ENCODE measurements at places on chromosomes 12 and 14.

DNA sequence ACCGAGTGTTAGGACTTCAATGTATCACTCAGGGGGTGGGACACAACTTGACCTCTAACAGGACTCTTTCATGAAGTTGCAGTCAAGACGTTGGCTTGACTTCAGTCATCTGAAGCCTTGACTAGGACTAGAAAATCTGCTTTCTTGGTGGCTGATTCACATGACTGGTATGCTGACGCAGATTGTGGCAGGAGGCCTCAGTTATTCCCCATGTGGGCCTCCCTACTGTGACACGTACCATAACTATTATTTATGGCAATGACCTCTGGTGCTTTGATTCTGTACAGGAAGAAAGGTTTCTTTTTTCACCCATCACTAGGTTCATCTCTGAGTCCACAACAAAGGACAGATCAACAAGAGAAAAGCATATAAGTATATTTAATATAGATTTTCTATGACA lies 270.4 kb downstream of the NEDD1 start:
- DNase-seq: no peak

- no peak for DNase-seq
These were observed 124.4 kb upstream of the PRMT8 start for GRCh38 chr12:3366451-3367110.

- DNase-seq: no peak
These were observed 96.9 kb upstream of the TMPO start for GRCh38 chr12:98418357-98419075.

DNA sequence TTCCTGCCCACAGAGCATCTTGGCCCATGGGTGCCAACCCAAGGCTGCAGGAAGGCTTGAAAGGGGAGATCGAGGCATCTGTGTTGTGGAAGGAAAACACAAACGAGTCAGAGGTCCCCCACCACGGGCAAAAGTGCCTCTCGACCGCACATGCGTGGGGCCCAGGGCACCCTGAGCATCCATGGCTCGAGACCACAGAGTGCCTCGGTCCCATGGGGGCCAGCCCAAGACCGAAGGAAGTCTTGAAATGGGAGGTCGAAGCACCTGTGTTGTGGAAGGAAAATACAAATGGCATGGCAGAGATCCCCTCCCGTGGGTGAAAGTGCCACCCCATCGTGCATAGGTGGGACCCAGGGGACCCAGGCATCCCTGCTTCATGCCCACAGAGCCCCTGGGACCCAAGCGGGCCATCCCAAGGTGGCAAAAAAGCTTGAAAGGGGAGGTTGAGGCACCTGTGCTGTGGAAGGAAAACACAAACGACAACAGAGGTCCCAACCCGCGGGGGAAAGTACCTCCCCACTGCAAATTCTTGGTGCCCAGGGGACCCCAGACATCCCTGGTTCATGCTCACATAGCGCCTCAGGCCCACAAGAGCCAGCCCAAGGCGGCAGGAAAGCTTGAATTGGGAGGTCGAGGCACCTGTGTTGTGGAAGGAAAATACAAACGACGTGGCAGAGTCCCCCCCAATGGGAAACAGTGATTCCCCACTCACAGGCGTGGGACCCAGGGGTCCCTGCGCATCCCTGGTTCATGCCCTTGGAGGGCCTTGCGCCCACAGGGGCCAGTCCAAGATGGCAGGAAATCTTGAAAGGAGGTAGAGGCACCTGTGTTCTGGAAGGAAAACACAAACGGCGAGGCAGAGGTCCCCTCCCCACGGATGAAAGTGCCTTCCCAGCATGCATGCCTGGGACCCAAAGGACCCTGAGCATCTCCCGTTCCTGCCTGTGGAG lies 373.0 kb downstream of the ALG10 start:
- DNase-seq: no peak

DNA sequence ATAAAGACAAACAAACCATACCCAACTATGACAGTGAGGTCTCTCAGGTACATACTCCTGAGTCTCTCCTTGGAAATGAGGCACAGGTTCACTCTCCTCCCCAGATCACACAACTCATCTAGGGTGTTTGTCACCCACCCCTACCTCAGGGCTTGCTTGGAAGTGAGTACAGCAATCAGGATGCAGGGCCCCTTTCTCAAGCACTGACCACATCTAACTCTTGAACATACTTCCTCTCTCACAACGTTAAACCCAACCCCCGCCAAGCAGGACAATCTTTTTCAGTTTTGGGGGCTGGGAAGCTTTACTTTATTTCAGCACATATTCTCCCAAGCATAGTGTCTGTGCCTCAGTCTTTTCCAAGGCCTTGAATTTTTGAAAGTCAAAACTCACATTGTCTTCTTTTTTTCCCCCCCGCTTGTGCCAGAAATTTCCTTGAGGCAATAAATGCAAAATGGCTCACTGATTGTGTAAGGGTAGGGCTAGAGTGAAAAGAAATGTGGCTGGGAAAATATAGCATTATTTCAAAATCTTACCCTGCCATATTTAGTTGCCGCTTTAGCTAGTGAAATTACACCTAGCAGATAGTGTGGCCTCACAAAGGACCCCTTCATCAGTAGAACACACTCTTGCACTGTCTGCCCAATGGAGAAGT lies 2.4 kb upstream of the GPR65 start:
- DNase-seq: no peak

DNA sequence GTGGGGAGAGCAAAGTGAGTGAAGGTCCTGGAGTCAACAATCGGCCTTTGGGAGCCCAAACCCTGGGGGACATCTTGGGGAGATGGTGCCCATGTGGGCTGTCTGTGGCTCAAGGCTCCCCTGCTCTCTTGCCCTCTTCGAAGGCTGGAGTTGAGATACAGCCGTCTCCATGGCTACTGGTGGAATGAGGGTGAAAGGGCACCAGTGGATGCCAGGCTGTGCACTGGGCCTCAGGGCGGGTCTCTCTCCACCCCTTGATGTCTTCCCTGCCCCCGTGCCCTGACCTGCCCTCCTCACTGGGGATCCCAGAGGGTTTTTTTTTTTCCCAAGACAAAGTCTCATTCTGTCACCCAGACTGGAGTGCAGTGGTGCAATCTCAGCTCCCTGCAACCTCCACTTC lies 2.0 kb upstream of the ANKRD9 start:
- no peak for DNase-seq

DNA sequence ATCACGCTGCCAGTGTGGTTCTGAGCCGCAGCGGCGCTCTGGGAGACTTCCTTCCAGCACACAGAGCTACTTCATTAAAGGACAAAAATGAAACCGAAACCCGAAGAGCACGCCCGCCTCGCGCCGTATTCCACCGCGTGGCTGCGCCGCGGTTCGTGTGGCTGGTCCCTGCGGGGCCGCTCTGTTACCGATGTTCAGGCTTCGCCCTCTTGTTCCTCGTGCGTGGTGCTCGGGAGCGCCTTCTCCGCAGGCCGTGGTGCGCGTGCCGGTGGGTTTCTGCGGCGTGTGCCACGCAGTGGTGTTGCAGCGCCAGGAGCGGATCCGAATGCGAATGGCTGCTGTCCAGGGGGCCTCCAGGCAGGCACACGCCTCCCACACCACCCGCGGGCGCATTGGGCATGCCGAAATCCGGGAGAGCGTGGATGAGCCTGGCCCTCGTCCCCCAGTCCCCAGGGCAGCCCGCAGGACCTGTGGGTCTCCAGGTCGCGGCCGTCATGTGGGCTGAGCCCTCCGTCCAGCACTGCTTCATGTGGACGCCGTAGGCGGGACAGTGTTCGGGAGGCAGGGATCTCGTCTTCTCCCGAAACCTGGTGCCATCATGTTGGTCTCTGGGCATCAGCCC lies 91.2 kb downstream of the ADGRD1 start:
- DNase-seq: no peak

DNA sequence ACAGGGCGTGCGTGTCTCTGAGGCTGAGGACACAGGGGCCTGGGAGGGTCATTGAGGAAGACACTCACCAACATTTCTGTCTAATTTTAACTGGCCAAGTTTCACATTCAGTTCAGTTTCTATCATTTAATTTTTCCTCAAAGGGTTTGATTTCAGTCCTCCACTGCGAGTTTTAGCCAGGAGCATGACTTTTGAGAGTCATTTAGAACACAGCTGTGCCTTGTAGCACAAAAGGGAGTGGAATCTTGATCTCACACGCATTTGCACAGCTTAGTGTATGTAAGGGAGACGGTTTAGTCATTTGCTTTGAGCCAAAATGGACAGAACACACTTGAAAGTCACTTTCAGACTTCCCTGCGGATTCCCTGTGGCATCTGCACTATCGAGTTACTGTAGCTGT lies 1090.8 kb downstream of the BCL11B start:
- no peak for DNase-seq

GRCh38 chr12:121630791-121631355 lies 4.5 kb downstream of the ORAI1 start:
- no peak for DNase-seq

DNA sequence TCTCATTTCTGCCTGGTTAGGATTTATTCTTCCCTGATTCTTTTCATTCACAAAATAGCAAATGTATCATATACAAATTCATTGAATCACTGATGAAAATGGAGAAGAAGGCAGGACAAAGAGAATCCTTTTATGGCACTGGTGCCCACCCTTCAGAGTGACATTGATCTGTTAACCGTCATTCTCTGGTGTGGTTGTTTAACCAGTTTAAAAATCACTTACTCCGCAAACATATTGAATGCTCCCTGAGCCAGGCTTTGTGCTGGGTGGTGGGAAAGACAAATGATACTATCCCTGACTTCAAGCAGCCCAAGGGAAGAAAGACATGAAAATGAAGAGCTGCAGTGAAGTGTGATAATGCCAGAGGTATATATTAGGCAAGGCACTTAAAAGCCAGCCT lies 187.5 kb upstream of the SLC38A2 start:
- DNase-seq: no peak

- no peak for DNase-seq
These were observed 105.8 kb downstream of the PRKD1 start for GRCh38 chr14:29821661-29822429.

DNA sequence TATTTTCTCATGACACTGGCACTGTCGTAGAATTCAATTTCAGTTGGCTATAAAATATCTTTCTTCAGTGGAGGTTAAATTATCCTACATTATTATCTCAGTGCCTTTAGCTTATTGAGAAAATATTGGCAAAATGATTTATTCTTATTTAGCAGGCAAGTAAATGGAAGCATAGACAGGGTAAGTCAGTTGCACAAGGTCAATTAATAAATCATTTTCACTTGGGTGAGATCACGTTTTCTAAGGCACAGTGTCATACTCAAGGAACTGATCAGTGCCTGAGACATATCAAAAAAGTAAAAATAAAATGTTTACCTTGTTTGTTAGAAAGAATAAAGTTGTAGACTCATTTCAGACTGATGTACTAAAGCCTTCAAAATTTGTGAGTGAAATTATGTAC lies 95.0 kb downstream of the ACSS3 start:
- DNase-seq: no peak

GRCh38 chr12:129067491-129067890 lies 214.2 kb downstream of the GLT1D1 start:
- no peak for DNase-seq

DNA sequence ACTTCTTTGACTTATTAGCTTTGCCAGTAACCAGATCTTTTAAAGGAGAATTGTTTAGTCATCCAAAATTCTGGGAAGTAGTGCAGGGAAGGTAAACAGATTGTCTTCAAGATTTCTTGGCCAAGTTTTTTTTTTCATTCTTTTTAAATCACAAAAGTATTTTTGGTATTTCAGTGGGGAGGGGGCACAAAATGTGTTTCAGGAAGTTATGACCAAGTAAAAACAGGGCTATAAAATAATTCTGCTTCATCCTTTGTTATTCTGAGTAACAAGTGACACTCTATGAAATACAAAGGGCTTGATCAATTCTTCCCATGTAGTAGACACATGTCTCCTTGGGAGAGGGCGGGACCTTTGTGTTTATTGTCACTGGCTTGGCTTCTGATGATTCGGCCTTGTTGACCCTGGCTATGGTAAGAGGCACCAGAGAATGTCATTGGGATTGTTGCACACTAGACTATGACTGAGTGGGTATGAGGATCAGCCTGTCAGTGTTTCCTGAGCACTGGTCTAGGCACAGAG lies 55.4 kb downstream of the SUSD6 start:
- DNase-seq: no peak

Data from activated CD8-positive, alpha-beta memory T cell treated with anti-CD3 and anti-CD28 coated beads for 4 hours (primary cell).